Lower lobe of right lung (tissue), 2 donors: ENCODE measurements at places on chromosomes 11 and 22.

- DNase-seq: peak; percentile 92
These were observed 6.7 kb upstream of the AHNAK start for GRCh38 chr11:62553080-62553838.

- no peak for DNase-seq
These were observed 8.0 kb downstream of the CRY2 start for GRCh38 chr11:45855308-45855707.

DNA sequence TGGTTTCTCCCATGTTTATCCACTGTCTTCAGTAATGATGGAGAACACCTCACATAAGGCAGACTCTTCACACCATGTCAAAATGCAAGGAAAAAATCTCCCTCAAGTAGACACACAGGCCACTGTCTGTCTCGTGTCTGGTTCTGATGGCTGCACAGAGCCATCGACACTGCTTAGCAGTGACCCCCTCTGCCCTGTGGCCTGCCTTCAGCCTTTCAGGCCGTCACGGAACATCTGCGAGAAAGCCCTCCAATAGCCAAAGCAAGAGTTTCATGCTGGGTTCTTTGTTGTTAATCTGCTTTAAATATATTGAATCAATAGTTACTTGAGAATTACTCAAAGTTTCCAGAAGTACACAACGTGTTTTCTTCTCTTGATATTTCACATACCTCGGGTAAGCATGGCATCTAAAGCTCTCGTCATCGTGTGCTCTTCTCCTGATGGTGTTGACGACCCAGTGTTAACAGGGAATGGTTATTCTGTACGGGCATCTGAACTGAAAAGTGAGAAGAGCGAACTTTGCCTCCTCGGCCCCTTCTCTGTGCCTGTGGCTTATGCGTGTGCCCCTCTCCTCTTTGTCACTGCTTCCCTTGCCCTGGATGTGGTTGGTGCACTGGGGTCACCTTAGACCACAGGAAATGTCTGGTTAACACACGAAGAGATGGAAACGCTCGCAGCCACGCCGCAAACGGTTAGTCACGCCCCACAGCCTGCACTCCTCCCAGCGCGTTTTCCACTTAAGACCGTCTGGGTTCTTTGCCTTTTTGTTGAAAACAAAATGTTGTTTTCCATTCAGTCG, 33.4 kb upstream of the CTTN start:
- no peak for DNase-seq

DNA sequence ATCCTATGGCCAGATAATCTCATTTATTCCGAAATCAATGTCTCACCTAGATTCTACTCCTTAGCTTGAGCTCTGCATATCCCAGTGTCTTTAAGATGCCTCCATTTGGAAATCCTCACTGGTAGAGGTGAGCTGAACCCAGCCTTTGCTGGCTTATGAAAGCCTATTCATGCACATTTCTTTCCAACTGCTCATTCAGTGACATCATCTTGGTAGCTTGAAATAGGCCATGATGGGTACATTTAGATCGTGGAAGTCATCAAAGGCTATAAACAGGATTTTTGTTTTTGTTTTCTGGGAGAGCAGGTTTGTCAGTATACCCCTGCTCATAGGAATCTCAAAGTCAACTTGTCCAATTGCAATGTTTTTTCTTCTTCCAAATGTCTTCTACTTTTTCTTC, 6.0 kb downstream of the NXPE1 start:
- DNase-seq: no peak

DNA sequence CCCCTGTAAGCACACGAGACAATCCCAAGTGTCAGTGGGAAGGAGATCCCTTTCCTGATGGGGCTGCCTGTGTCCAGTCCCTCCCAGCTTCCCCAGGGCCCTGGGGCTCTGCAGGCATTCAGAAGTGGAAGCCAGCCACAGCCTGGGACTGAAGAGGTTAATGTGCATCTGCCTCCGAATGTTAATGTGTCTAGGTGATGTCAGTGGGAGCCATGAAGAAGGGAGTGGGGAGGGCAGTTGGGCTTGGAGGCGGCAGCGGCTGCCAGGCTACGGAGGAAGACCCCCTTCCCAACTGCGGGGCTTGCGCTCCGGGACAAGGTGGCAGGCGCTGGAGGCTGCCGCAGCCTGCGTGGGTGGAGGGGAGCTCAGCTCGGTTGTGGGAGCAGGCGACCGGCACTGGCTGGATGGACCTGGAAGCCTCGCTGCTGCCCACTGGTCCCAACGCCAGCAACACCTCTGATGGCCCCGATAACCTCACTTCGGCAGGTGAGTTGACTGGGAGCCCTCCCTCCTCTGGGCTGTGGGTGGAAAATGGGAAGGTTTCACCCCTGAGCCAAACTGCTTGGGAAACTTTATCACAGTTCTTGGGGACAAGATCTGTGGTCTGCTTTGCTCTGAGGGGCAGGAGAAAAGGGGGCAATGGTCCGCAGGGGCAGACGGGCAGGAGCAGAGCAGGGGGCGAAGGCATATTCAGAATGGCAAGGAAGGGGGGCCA, at the start of gene MCHR1:
TSS of gene MCHR1 (plus strand) at position 236 of the 715 bp plus-strand sequence. CDS start at position 405, 169 bp downstream.
- no peak for DNase-seq

- no peak for DNase-seq
These were observed 17.0 kb upstream of the GLYATL1B start for GRCh38 chr11:59069087-59069486.

- no peak for DNase-seq
These were observed 34.7 kb downstream of the MUC15 start for GRCh38 chr11:26537341-26537740.

- no peak for DNase-seq
These were observed 195.8 kb upstream of the BDNF start for GRCh38 chr11:27896096-27896495.

DNA sequence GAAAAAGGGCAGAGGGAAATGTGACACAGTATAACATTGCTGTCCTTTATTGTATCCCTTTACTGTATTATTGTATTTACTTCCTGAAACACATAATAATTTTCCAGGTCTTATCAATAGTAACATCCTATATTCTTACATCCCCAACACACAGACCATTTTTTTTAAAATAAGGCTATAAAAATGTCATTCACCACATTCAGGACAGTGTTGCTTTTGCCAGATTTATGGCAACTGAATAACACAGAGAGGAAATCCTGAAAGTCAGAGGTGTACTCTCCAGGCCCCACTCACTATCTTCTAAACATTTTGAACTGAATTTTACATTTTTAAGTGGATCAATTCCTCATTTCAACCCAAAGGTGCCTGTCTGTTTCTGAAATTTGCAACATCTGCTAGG, 104.8 kb upstream of the MTMR2 start:
- DNase-seq: no peak

- no peak for DNase-seq
These were observed 350.4 kb downstream of the DDX10 start for GRCh38 chr11:109015283-109015682.

DNA sequence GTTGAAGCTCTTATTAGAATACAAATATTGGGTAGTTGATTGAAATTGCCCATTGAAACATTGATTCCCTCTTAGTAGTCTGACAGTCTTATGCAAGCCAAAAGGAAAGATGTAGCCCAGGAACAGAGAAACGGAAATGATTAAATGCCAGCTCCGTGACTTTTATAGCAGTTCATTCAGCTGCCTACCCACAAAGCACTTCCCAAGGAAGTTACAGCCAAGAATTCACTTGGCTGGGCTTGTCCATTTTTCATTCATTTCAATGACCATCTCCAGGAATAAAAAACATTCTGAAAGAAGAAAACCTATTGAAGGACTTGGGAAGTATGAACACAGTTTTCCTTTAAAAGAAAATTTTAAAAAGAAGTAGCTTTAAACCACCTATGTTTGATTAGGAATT, 62.0 kb downstream of the NCAM1 start:
- DNase-seq: no peak

- no peak for DNase-seq
These were observed 35.2 kb downstream of the OR2AG2 start for GRCh38 chr11:6736495-6737121.

GRCh38 chr11:129273944-129274711, 82.0 kb upstream of the ARHGAP32 start:
- no peak for DNase-seq

- no peak for DNase-seq
These were observed 155.7 kb downstream of the SNX19 start for GRCh38 chr11:130760515-130761125.

DNA sequence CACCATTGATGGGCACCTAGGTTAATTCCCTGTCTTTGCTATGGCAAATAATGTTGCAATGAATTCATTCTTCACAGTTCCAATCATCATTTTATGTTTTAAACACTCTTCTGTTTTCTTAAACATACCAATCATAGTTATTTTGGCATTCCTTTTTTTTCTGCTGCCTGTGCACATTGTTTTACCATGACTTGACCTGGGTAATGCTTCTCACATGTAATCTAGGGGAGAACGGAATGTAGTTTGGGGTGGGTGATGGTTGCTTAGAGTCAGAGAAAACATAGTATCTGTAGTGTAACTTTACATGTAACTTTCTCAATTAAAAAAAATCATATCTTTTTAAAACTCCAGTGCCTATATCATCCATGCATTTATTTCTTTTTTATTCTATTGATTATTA, 1945.3 kb upstream of the RAG2 start:
- DNase-seq: no peak

GRCh38 chr11:76087749-76088148, 118.6 kb downstream of the WNT11 start:
- no peak for DNase-seq

GRCh38 chr11:2825261-2825888, 60.2 kb downstream of the CDKN1C start:
- DNase-seq: peak; percentile 89

- DNase-seq: peak; percentile 82
These were observed 615 bp downstream of the POLD4 start for GRCh38 chr11:67352546-67353316.

DNA sequence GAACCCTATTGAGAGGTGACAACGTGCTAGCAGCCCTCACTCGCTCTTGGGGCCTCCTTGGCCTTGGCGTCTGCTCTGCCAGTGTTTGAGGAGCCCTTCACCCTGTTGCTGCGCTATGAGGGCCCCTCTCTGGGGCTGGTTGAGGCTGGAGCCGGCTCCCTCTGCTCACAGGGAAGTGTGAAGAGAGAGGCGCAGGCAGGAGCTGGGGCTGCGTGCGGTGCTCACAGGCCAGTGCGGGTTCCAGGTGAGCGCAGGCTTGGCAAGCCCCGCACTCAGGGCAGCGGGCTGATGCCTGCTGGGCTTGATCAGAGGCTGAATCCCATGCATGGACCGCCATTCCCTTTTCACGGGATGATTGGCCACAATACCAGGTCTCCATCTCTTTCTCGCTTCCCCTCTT, 90.7 kb downstream of the DLG2 start:
- no peak for DNase-seq

DNA sequence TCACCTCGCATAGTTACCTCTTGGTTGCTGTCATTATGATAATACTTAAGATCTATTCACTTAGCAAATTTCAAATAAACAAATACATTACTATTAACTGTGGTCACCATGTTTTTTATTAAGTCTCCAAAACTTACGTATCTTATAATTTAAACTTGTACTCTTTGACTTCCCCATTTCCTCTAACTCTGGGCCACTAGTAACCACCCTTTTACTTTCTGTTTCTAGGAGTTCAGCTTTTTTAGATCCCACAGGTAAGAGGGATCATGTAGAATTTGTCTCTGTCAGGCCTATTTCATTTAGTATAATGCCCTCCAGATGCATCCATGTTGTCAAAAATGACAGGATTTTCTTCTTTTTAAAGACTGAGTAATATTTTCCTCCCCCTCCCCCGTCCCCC, 212.4 kb upstream of the C11orf87 start:
- no peak for DNase-seq

DNA sequence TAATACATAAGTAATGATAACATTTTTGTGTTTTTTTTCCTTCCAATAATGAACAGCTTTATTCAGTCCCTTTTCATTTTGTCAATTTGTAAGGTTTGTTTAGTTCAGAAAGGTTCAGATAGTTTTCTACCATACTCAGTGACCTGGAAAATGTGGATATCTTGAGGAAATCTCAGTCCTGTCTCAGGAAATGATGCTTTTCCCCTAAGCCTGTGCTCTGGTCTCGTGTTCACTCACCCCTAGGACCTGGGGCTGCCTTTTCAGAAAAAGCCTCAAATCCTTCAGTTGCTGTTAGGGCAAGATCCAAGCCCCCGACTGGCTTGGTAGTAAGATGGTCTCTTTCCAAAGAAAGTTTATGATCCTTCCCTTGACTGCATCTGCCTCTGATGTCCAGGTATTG, 21.8 kb downstream of the MS4A6A start:
- no peak for DNase-seq

DNA sequence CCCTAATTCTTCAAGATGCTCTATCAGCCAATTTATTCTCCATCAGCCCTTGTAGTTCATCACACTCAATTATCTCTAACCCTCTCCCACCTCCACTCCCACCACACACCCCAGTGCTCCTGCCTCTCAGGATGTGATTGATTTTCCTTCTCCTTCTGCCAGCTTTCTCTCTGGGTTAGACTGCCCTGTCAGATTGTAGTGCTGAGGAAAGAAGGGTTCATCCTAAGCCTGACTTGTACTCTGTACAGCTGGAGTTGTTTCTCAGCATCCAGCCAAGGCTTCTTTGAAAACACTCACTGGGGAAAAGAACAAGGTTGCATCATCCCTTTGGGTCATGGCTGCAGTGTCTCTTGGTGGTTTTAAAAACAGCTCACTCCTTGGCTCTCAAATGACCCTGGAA, 61.2 kb downstream of the CECR2 start:
- no peak for DNase-seq

GRCh38 chr22:32882360-32882755, 80.9 kb downstream of the TIMP3 start:
- no peak for DNase-seq

GRCh38 chr11:1852271-1852876, 510 bp upstream of the LSP1 start:
- no peak for DNase-seq
